Muscle of leg (tissue), 16 donors: ENCODE measurements at places on chromosomes 11 and 22. TPM values are rescaled to one million over a fixed set of nuclear protein-coding genes. Genes with fewer than 3 reads are reported as not detected.

The OR2AG1 gene
- not detected for polyA plus RNA-seq

The APLP2 gene
- 167 TPM for polyA plus RNA-seq

The SEPTIN3 gene
- 0.74 TPM for polyA plus RNA-seq

The SAA4 gene
- 0.25 TPM for polyA plus RNA-seq

DNA sequence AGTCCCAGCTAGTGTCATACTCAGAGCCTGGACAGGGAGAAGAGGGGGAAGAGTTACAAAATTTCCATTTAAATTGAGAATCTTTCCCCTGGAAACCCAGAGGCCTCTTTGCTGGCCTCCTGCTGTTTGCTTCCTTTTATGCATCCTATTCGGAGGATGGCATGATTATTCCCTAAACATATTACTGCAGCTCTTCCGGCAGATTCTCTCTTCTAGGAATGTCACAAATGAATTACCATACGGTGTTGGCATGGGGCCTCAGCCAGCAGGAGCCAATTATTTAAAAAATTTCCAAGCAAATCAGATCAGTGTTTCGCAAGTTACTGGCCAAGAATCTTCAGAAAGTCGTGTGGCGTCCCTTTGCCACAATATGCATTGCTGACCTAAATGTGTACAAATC lies 326.7 kb upstream of the NCAM1 start:
- DNase-seq, result peak; percentile 69
